ENCODE measurements at places on chromosomes 13 and 19. TPM values are rescaled to one million over a fixed set of nuclear protein-coding genes. Genes with fewer than 3 reads are reported as not detected.
A peak's percentile ranks its signal among the peaks of the same experiment; 100 is the strongest.

DNA sequence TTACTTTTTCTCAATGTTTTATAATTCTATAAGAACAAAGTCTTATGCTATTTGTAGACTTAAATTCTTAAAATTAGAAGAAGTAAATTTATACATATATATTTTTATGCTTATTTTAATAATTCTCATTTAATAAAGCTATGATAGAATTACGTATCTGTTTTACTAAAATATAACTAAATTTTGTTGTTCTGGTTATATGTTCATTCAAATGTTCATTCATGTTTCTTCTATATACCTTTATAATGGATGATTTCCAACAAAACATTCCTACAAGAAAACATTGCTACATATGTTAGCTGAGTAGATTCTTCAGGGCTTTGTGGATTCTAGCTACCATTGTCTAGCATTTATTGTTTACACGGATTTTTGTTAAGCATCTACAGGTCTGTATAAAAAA is 634.3 kb upstream of the PCDH20 start:
- DNase-seq: no peak

- DNase-seq: peak; percentile 56
These were observed 1.5 kb downstream of the PLEKHF1 start for GRCh38 chr19:29666578-29667386.

DNA sequence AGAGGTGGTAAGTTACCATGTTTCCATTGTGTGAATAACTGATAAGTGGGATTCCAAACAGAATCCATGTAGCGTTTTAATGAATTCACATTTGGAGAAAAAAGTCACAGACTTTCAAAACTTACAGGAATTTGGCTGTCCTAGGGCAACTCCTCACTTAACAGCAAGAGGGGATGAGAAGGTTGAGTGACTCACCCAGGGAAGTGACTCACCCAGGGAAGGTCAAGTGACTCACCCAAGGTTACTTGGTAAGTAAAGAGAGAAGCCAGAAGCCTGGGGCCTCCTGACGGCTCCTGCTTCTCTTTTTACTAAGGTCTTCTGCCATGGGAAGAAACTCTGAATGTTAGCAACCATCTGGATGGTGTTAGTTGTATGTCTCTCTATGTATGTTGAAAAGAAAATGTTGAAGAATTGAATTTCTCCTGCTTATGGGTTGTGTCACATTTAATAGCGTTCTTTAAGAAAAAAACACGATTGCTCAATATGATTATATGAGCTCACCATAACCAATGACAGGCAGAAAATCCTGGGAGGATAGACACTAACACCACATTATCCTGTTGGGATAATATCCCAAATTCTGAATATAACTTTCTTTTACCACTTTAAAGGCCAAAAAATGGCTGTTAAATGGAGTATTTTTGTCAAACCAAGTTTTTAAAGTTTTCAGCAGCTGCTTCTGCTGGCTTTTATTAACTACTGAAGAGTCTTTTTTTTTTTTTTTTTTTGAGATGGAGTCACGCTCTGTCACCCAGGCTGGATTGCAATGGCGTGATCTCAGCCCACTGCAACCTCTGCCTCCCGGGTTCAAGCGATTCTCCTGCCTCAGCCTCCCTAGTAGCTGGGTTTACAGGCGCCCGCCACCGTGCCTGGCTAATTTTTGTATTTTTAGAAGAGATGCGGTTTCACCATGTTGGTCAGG is 195.6 kb downstream of the GGACT start:
- no peak for DNase-seq

CYP4F2 gene
- not detected for total RNA-seq

DNA sequence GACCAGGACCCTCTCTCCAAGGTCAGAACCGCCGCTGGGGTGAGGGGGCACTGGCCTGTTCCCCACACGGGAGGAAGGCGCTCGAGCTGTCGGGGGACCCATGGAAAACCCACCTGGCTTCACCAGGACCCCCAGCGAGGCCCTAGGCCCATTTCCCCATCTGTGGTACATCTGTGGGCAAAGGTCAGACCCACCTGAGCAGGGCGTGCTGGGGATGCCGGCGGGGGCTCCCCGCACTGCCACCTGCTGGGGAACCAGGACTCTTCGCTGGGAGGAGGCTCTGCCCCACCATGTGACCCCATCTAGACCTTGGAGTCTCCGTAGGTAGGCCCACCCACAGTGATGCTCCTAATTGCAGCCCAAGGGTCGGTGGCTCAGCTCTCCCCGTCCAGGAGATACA is 511 bp downstream of the WDR88 start:
- peak; percentile 37 for DNase-seq

- DNase-seq: no peak
These were observed 74.2 kb downstream of the CDK8 start for GRCh38 chr13:26327940-26328725.

DNA sequence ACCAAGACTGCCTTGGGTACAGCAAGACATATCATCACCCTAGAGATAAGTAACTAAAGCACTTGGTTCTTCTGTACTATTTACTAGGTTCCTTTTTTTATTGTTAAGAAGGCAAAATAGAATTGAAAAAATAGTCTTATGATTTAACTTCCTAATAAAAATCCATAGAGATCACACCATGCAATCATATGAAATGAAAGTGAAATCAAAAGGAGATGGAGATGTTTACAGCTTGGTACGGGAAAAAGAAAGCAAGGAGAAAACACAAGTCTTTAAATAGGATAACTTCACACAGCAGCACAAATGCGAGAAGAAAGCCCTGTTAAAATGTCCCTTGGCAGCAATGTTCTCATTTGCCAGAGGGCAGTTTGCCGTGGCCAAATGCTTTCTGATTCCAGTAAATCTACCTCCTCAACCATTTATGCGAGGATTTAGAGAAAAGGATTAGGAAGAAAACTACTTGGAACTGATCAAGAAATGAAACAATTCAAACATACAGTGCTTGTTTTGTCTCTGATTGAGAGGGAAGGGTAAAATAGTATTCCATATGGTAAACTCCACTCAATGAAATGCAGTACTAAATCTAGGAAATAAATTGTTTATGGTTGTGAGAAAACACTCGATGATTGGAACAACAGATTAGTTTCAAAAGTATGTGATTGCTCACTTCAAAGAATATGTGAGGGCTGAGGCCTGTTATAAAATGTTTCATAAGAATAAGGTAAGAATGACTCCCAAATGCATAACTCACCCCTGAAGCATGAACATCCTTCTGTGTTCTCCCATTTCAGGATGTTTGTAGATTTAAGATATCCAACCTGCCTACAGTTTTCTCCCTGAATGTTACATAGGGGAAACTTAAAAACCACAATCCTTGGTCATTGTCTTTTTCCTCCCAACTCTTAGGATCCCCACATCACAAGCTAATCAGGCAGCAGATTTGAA is 487.8 kb downstream of the DACH1 start:
- no peak for DNase-seq

GRCh38 chr13:33510350-33510970 is 224.9 kb upstream of the STARD13 start:
- DNase-seq: no peak

RNF225 gene
- total RNA-seq: not detected

- no peak for DNase-seq
These were observed 3.6 kb upstream of the CD37 start for GRCh38 chr19:49331616-49332055.

DNA sequence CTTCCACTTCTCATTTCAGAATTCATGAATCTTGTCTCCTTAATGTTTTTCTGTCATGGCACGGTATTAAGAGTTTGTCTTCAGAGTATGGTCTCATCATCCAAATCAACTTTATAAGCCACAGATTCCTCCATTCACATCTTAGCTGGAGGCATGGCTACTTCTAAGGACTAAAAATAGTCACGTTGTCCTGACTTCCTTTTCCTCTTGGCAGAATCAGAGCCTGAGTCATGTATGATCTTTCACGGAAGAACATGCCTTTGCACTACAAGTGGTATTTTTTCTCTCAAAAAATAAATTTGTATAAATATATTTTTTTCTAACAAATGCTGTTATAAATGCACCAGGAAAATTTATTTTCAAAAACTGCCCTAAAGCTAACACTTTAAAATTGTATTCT is 71.4 kb downstream of the ALOX5AP start:
- DNase-seq: no peak

APOE gene
- total RNA-seq: 258 TPM

GRCh38 chr19:41871573-41872383 is 5.3 kb upstream of the CD79A start:
- no peak for DNase-seq

PSG4 gene
- total RNA-seq: not detected

GRCh38 chr13:30864433-30865122 is 41.5 kb upstream of the MEDAG start:
- no peak for DNase-seq

CLC gene
- not detected for total RNA-seq

DNA sequence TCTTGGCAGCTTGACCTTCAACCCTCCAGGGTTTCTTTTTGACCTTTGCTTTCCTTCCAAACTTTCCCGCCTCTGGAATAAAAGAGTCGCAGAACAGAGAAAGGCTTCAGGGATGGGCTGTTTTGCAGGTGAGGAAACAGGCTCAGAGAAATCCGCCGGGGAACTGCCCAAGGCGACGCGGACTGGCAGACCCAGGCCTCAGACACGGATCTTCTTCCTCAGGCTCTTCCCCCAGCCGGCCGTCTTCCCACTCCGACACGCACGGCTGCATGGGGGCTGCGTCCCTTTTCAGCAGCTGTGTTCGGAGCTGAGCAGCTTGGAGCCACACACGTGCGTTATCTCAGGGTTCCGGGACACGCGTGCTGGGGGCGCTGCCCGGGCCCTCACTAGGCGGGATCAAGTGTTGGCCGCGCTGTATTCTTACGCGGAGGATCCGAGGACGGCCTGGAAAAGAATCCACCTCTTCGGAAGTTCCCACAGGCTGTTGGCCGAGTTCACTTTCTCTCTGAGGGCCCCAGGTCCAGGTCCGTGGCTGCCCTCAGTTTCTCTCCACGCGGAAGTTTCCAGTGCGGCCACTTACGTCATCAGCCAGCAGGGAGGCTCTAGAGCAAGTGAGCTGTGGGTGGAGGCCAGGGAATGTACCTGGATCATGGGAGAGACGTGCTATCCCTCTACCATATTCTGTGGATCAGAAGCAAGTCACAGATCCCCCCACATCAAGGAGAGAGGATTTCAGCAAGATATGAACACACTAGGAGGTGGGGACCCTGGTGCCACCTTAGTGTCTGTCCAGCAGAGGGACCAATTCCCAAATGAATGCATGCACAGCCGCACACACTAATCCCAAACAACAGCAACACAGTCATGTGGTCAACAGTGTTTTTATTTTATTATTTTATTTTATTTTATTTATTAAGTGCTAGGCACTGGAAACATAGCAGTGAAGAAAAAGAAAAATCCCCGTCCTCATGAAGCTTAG is 100.4 kb downstream of the ING1 start:
- no peak for DNase-seq

- no peak for DNase-seq
These were observed 110.4 kb upstream of the MBNL2 start for GRCh38 chr13:97111756-97112155.

DNA sequence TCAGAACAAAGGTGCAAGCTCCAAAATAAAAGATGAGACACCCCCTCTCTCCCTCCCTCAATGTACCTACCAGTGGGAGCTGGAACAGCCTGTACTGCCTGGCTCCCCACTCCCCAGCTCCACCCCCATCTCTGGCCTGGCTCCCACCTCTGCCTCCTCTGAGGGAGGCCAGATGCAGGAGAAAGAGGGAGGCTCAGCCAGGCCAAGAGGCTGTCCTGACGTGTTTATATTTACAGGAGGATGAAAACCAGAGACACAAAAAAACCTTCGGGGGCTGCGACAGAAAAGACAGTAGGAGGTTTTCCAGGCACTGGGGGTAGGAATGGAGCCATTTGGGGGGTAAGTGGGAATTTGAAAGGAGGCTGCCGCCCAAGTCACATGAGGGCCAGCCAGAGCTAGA is 19.7 kb downstream of the ARHGEF18 start:
- DNase-seq: no peak

GRCh38 chr19:5120833-5121232 is 151.9 kb downstream of the KDM4B start:
- no peak for DNase-seq

- DNase-seq: no peak
These were observed 204.9 kb downstream of the USP12 start for GRCh38 chr13:26966701-26967080.

GRCh38 chr13:50365408-50366391 is 350.5 kb downstream of the KCNRG start:
- DNase-seq: no peak

DNA sequence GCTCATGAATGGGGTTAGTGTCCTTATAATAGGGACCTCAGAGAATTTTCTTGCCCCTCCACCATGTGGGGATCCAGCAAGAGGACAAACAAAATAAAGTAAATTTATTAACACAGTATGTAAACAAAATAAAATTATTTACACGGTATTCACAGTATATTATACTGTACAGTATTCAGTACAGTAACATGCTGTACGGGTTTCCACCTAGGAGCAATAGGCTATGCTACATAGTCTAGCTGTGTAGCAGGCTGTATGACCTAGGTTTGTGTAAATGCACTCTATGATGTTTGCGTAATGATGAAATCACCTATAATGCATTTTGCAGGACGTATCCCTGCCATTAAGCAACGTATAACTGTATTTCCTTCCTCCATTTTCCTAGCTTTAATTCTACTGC is 11.8 kb upstream of the DIAPH3 start:
- no peak for DNase-seq
